ENCODE measurements at places on chromosomes 2 and 18.

DNA sequence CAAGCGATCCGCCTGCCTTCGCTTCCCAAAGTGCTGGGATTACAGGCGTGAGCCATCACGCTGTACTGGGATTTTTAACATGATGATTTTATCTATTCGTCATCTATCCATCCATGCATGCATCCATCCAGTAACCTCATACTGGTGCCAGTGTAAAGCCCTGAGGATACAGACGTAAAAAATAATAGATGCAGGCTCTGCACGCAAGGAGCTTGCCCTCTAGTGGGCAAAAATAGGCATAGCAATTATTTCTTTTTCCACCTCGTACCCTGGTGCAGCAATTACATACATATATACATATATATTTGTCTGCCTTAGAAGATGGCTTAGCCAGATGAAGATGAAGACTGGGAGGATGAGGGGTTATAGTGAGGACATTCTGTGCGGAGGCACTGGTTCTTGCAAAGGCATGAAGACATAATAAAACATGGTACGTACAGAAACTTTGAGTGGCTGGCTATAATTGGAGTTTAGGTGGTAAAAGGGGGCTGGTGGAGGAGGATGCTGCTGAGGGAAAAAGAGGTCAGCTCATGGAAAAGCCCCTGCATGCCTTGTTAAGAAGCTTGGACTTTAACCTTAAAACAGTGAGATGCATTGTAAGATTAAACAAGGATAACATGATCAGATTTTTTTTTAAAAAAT lies 19.6 kb upstream of the RPIA start:
- no peak overlapping the region for H3K27ac ChIP-seq
- peak overlapping the region; percentile 18 for H3K4me3 ChIP-seq
- H3K36me3 ChIP-seq, result no peaks in the 10 kb centered on the region
- no peak for DNase-seq
- no peaks in the 10 kb centered on the region for H3K4me1 ChIP-seq

DNA sequence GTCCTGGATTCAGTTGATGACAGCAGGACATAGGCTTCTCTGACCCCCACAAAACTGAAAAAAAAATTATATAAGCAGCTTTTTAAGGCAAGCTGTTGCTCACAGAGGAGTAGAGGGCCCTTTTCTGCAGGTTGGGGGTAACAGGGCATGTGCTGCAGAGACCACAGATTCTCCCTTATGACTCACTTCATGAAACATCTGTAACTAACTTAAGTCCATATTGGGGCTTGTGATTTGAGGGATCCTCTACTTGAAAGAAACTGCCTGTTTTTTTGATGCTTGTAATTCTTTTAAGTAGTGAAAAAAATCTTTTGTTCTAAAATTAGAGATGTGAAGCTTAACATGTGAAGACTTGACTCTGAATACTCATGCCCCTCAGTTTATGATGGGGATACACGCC lies 33.4 kb downstream of the XRCC5 start:
- no peak overlapping the region for H3K4me3 ChIP-seq
- H3K27ac ChIP-seq, result no peak overlapping the region
- no peak for DNase-seq
- H3K4me1 ChIP-seq, result no peaks in the 10 kb centered on the region
- peaks cover 71% of the 10 kb centered on the region for H3K36me3 ChIP-seq

DNA sequence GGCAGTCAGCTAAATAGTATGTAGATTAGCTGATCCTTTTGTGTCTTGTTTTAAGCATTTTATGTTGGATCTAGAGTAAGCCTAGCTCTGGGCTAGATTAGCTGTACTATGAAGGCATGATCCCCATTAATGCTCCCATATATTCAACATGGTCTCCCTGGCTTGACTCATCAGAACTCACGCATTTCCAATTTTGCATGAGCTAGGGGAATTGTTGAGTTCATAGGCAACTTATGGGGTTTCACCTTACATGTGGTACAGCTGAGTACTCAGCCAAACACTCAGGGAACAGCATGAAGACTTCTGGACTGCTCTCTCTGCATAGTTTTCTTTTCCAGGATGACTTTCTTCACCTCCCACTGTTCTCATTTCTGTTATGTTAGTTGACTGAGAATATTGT lies 248.2 kb downstream of the TMX3 start:
- no peak overlapping the region for H3K27ac ChIP-seq
- no peak for DNase-seq
- no peaks in the 10 kb centered on the region for H3K36me3 ChIP-seq
- no peaks in the 10 kb centered on the region for H3K4me1 ChIP-seq
- no peaks in the 10 kb centered on the region for H3K27me3 ChIP-seq
- H3K4me3 ChIP-seq, result no peak overlapping the region

- H3K4me3 ChIP-seq, result no peak overlapping the region
- H3K27ac ChIP-seq, result no peak overlapping the region
- DNase-seq, result no peak
- no peaks in the 10 kb centered on the region for H3K4me1 ChIP-seq
- no peaks in the 10 kb centered on the region for H3K36me3 ChIP-seq
These were observed 65.7 kb upstream of the BCL2L11 start for GRCh38 chr2:111054791-111055691.

DNA sequence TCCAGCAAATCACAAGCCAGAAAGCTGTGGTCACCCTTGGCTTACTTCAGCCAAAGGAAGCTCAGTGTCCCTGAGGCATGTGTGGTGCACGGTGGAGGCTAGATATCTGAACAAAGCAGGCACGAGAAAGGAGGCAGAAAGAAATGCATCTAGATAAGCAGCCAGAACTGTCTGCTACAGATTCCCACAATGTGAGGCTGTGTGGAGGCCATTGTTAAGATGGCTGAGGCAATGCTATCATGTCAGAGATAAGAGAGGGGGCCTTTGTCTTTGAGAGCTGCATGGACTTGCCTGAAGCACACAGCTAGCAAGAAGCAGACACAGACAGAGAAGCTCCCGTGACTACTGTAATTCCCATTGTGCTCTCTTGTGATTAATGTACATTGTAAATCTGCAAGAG lies 110.5 kb upstream of the LYPD6 start:
- H3K4me1 ChIP-seq, result no peaks in the 10 kb centered on the region
- H3K27me3 ChIP-seq, result no peaks in the 10 kb centered on the region
- H3K27ac ChIP-seq, result no peak overlapping the region
- H3K4me3 ChIP-seq, result no peak overlapping the region
- H3K36me3 ChIP-seq, result no peaks in the 10 kb centered on the region

- H3K27me3 ChIP-seq, result no peaks in the 10 kb centered on the region
- H3K36me3 ChIP-seq, result no peaks in the 10 kb centered on the region
- no peak for DNase-seq
- no peak overlapping the region for H3K27ac ChIP-seq
These were observed 23.9 kb downstream of the PECR start for GRCh38 chr2:216057688-216058193.

- H3K4me3 ChIP-seq, result no peak overlapping the region
- no peaks in the 10 kb centered on the region for H3K4me1 ChIP-seq
- no peak overlapping the region for H3K27ac ChIP-seq
- no peaks in the 10 kb centered on the region for H3K36me3 ChIP-seq
These were observed 196.5 kb downstream of the HDAC4 start for GRCh38 chr2:239204136-239204875.

- H3K27me3 ChIP-seq, result no peaks in the 10 kb centered on the region
- H3K27ac ChIP-seq, result no peak overlapping the region
- no peak overlapping the region for H3K4me3 ChIP-seq
- DNase-seq, result no peak
- H3K36me3 ChIP-seq, result no peaks in the 10 kb centered on the region
These were observed 29.7 kb downstream of the XDH start for GRCh38 chr2:31384771-31385276.

- H3K4me1 ChIP-seq, result peaks cover 27% of the 10 kb centered on the region
- no peak overlapping the region for H3K4me3 ChIP-seq
- H3K36me3 ChIP-seq, result no peaks in the 10 kb centered on the region
- H3K27me3 ChIP-seq, result no peaks in the 10 kb centered on the region
- DNase-seq, result no peak
These were observed 105.0 kb downstream of the GPD2 start for GRCh38 chr2:156541229-156541628.

DNA sequence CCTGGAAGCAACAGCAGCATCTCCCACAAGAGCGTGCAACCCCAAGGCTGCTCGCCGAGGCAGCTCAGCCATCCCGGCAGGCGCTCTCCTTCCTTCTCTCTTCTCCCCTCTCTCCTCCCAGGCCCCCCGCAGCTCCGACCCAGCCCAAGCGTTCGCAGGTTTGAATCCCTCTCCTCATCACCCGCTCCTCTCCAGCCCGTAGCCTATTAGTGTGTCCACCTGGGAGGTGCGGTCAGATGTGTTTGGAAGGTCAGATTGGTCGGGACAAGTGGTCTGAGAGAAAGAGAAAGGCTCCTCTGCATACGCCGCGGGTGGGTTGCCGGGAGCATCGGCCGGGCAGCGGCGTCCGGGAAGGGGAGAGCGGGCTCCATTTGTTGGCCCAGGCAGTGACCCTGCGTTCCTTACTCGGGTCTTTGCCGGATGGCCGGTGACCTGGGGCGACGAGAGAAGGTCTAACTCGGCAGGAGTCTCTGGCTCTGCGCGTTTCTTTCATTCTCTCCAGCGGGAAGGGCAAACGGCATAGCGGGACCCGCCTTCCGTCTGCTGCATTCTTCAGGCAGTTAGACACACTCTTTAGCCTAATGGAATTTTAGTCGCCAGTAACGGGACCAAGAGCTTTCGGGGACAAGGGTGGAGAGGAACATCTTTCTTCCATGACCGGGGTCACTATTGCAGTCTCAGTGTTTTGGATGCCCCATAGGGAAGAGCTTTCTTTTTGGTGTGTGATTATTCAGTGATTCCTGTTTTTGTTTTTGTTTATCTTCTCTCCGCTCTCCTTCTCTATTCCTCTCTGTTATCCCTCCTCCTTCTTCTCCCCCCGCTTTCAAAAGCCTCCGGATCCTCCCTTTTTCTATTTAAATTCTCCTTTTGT lies 1.1 kb upstream of the TMEFF2 start:
- H3K27ac ChIP-seq, result no peak overlapping the region
- DNase-seq, result no peak
- peaks cover 27% of the 10 kb centered on the region for H3K4me1 ChIP-seq
- no peaks in the 10 kb centered on the region for H3K36me3 ChIP-seq
- peak overlapping the region; percentile 65 for H3K4me3 ChIP-seq

DNA sequence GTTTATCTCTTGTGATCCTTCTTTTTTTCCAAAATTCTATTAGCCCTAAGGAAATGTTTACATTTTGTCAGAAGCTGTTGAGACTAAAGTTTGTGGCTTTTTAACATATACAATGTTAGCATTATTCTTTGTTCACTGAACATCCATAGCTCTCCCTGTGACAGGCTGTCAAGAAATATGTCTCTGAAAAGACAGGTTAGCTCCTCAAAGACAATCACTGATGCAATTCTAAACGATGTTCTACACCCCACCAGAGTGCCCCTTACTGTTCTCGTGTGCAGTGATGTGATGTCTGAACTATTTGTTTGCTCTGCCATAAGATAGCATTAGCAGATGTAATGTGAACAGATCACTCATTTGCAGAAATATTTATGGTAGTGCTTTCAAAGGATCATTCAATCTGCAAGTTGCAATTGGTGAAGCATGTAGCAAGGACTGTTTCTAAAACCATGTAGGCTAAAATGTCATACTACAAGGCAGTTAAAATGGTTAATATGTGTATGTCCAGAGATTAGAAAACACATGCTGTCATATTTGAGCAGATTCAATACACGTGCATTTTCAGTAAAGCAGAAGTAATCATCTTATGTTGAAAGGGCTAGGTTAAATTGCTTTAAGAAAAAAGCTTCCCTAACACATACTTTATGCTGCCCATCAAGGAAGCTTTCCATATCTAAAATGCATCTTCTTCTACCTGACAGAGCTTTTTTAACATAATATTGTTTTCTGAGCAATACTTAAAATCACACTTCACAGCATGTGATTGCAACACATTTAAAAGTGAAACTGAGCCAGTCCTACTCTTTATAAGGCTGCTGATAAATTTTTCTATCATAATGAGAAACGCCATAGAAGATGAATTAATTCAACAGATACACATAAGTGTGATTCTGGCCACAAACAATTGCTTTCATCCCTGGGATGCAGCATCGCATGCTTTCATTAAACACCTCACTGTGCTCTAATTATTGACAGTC lies 285.7 kb upstream of the UBE2E3 start:
- no peak overlapping the region for H3K27ac ChIP-seq
- no peaks in the 10 kb centered on the region for H3K27me3 ChIP-seq

GRCh38 chr2:26314243-26314642 lies 31.7 kb upstream of the SELENOI start:
- no peaks in the 10 kb centered on the region for H3K27me3 ChIP-seq
- H3K4me1 ChIP-seq, result no peaks in the 10 kb centered on the region

DNA sequence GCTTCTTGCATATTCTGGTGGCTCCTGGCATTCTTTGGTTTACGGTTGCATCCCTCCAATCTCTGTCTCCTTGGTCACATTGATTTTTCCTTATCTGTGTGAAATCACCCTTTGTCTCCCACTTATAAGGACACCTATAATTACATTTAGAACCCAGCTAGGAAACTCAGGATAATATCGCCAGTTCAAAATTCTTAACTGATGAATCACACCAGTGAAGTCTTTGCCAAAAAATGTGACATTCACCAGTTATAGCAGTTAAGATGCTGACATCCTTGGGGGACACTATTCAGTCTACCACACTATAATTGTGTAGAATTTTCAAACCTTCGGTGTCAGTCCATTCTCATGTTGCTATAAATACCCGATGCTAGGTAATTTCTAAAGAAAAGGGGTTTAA lies 320.2 kb downstream of the TMX3 start:
- DNase-seq, result no peak
- no peaks in the 10 kb centered on the region for H3K36me3 ChIP-seq
- no peaks in the 10 kb centered on the region for H3K27me3 ChIP-seq
- no peaks in the 10 kb centered on the region for H3K4me1 ChIP-seq
- no peak overlapping the region for H3K27ac ChIP-seq

- DNase-seq, result no peak
- H3K4me3 ChIP-seq, result no peak overlapping the region
- H3K36me3 ChIP-seq, result peaks cover 46% of the 10 kb centered on the region
- no peaks in the 10 kb centered on the region for H3K4me1 ChIP-seq
These were observed 20.2 kb downstream of the RNMT start for GRCh38 chr18:13746633-13747032.

DNA sequence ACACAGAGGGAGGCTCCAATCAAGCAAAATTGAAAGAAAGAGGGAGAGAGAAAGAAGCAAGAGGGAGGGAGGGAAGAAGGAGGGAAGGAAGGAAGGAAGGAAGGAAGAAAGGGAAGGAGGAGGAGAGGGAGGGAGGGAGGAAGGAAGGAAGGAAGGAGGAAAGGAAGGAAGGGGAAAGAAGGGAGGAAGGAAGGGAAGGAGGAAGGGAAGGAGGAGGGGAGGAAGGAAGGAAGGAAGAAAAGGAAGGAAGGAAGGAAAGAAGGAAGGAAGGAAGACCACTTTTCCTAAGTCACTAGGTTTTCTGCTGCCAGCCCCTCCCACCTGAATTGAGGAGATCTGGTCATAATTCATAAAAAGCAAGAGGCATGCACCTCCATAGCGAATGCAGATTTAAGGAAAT lies 287.0 kb downstream of the SP3 start:
- H3K4me3 ChIP-seq, result no peak overlapping the region
- no peaks in the 10 kb centered on the region for H3K27me3 ChIP-seq
- no peaks in the 10 kb centered on the region for H3K36me3 ChIP-seq
- H3K4me1 ChIP-seq, result no peaks in the 10 kb centered on the region
- no peak overlapping the region for H3K27ac ChIP-seq

DNA sequence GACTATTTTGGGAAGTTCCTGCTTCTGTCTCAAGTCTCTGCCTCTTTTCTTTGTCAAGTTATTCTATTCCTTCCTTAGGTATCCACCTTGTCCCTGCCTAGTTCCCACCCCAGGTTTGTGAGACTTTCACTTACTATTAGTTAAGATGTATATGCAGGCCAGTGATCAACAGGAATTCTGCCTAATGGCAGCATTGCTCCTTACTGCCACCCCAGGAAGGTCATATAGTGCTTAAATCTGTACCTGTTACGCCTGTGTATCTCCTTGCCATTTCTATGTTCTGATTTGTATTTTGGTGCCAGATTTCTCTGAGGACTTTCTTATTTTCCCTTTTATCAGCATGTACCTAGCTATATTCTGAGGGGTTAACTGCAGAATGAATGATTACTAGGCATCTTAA lies 746.0 kb upstream of the TMEFF2 start:
- no peaks in the 10 kb centered on the region for H3K4me1 ChIP-seq
- no peak for DNase-seq
- no peaks in the 10 kb centered on the region for H3K27me3 ChIP-seq
- no peaks in the 10 kb centered on the region for H3K36me3 ChIP-seq
- no peak overlapping the region for H3K4me3 ChIP-seq

All from thoracic aorta (tissue), 2 donors.